ENCODE measurements at places on chromosomes 16 and 17.

DNA sequence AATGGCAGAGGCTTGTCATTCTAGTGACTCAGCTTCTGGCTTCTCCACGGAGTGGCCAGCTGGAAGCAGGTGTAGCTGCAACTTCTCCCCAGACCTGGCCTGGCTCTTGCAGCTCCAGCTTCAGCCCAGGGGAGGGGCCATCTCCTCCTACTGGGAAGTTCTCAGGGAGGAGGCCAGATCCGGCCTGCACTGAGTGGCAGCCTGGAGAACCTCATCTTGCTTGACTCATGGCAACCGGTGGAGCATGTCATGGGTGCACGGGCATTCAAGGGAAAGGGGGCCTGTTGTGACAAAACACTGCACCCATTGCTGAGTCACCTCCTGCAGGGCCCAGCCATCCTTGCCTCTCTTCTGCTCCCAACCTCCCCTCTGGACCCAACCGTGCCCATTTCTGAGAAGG is 273.9 kb upstream of the MAF start:
- DNase-seq = no peak

DNA sequence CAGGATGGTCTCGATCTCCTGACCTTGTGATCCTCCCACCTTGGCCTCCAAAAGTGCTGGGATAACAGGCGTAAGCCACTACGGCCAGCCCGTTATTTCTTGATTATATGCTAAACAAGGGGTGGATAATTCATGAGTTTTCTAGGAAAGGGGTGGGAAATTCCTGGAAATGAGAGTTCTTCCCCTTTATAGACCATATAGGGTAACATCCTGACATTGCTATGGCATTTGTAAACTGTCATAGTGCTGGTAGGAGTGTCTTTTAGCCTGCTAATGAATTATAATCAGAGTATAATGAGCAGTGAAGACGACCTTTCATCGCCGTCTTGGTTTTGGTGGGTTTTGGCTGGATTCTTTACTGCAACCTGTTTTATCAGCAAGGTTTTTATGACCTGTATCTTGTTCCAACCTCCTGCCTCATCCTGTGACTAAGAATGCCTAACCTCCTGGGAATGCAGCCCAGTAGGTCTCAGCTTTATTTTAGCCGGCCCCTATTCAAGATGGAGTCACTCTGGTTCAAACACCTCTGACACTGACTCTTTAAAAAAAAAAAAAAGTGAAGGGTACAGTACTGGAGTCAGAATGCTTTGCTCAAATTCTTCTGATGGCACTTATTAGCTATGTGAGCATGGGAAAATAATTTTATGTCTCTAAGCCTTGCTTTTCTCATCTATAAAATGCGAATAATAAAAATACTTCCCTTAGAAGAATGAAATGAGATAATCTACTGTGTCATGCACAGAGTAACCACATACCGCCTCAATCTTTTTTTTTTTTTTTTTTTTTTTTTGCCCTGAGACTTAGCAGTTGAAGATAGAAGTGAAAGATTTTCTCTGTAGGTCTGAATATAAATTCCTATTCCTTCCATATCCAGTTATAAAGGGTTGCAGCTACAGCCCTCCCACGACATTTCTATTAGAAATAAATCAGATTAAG is 5.1 kb upstream of the CALCOCO2 start:
- DNase-seq = peak; percentile 29

GRCh38 chr17:73560661-73561060 is 83.6 kb downstream of the SDK2 start:
- no peak for DNase-seq

DNA sequence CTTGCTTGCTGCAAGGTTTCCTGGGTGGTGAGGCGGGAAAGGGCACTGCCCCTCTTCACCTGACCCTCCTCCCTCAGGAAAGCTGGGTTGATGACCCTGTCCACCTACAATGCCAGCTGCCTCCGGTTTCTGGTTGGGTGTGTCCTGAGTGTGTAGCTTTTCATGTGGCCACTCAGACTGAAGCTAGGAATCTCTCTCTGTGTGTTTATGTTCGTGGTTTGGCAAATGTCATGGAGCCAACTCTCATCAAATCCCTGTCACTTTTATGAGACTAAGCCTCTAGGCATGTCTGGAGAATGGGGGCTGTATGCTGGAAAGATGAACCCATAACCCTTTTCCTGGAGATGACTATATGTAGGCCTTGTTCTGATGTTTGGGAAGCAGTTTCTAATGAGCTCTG is 17.1 kb downstream of the PLEKHG4 start:
- peak; percentile 62 for DNase-seq

DNA sequence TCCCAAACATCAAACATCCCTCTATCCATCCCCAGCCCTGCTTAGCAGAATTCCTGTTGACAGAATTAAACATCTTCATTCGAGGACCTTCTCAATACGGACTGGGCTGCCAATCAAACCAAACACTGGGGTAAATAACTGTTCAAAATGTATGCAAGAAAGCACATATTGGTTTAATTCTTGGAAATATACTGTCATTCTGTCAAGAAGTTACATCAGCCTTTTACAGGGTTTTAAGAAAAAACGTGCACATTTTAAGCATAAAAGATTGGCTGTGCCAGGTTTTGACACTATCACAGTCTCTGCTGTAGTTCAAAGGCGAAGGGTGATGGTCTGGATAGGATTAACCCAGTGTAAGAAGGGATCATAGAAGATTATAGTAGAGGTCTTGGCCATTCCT is 25.1 kb upstream of the CCNF start:
- DNase-seq = no peak

DNA sequence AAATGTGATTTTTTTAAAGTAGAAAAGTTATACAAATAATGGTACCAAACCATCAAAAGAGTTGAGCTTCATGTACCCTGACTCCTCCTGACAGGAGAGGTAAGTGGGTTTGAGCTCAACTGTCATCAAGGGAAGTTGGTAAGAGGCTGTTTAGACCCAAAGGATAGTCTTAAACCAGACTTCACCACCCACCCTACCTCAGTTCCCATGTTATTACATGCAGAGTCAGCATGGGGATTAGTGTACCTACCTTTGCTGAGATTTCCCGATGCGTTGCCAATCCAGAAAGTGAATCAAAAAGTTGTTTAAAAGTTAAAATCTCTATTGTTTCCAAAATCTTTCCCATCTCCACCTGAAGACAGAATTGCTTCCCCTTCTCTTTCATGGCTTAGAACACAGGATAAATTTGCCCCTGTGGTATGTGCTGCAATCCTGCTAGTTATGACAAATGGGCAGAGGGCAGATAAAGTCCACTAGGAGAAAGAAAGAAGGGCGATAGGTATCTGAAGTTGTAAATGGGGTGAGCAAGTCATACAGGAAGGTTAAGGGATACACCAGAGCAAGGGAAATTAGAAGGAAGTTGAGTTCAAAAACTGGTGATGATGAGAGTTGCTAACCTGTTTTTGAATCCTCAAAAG is 72.8 kb downstream of the NEUROD2 start:
- DNase-seq = no peak

GRCh38 chr16:10678655-10679054 is 16.1 kb downstream of the TEKT5 start:
- no peak for DNase-seq

- no peak for DNase-seq
These were observed 23.9 kb downstream of the PITPNM3 start for GRCh38 chr17:6532441-6532885.

DNA sequence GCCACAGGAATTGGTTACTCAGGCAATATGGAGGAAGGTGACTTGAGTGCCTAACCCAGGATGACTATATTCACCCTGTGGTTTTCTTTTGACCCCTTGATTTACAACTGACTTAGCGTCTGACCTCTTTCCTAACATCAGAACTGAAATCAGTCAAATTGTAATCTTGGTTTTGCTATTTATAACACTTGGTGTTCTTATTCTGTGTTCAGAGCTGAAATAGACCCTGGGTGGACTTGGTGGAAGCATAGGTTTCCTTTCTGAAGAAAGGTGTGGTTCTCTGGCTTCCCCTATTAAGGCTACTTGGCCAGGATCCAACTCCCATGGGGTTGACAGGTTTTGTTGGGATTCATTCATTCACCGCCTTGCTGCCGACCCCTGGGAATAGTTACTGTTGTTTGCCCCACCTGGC is 80.8 kb downstream of the CLEC16A start:
- DNase-seq = no peak

DNA sequence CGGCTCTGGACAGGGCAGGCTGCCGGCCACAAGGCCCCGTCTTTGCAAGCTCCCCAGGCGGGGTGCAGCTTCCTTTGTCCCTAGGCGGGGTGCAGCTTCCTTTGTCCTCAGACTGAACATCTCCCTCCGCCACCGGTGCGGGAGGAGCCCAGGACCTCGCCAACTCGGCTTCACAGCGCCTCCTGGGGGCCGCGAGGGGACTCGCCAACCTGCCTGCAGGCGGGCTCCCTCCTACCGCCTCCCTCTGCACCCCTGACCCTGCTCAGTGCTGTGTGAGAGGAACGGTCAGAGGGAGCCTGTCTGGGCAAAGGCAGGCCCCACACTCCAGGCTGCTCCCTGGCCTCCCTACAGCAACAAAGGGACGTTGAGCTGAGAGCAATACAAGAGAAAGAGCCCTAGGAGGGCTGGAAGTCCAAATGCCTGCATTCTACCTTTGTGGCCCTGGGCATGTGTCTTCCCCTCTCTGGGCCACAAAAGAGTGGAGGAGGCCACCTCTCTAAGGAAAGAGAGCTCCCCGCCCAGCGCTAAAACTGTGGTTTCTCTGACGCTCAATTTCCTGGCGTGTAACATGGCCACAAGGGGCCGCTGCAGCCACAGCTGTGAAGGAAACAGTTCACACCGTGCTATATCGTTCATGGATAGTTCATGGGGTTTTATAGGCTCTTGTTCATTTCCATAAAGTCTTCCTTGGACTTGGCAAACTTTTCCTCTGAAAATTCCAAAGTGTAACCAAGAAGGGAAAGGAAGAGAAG is 20.9 kb upstream of the KRT19 start:
- no peak for DNase-seq

DNA sequence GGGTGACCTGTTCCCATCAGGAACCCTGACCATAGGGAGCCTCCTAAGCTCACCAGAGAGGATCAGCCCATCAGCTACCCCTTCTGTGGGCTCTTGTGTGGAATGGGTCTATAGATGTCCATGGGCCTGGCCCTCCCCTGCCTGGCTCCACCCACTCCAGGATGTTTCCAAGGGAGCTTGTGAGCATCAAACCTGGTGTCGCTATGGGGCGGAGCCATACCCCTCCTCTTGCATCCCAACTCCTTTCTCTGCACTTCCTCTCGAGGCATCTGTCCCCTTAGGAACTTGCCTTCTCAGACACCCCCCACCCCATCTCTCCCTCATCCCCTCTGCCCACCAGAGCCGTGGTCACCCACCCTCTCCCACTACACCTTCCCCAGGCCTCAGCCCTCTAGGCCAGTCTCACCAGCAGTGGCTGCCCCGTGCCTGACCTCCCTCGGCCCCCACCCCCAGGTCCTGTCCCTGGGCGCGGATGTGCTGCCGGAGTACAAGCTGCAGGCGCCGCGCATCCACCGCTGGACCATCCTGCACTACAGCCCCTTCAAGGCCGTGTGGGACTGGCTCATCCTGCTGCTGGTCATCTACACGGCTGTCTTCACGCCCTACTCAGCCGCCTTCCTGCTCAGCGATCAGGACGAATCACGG is 10.4 kb downstream of the KCNH6 start:
- DNase-seq = no peak

Measured in BJ (cell line).